ENCODE measurements at places on chromosomes 6 and 20.

GRCh38 chr20:6142348-6142993 is 19.6 kb upstream of the FERMT1 start:
- DNase-seq, result no peak

- DNase-seq, result no peak
Measured at GRCh38 chr6:1724616-1725015, 114.9 kb downstream of the FOXC1 start.

- DNase-seq, result no peak
Measured at GRCh38 chr20:36004045-36004444, 35.7 kb downstream of the CNBD2 start.

DNA sequence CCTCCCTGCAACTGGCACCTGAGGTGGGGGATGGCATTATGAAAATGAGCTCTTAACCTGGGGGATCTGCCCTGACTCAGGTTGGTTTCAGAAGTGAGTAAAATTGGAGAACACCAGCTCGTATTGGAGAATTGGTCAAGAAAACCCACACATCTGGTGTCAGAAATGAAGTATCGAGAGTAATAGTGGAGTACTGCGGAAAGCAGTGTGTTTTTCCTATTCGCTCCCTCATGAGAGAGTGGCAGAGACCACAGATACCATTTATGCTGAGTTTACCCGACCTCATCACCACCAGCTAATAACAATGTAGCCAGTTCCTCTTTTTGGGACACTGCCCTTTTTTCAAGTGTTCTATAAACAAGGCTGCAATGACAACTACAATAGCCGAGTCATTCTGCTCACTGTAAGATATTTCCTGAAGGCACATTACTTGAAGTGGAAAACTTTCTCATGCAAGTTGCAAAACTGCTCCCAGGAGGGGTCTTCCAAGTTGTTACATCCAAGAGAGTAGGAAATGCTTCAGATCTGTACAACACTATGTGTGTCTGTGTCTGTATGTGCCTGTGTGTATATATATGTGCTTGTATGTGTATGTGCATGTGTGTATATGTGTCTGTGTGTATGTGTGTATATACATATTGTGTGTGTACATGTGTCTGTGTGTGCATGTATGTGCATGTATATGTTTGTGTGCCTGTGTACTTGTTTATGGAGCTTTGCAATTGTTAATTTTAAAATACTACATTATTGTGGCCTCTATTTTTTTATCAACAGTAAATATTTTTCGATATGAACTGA is 106.0 kb upstream of the CST7 start:
- DNase-seq, result no peak

DNA sequence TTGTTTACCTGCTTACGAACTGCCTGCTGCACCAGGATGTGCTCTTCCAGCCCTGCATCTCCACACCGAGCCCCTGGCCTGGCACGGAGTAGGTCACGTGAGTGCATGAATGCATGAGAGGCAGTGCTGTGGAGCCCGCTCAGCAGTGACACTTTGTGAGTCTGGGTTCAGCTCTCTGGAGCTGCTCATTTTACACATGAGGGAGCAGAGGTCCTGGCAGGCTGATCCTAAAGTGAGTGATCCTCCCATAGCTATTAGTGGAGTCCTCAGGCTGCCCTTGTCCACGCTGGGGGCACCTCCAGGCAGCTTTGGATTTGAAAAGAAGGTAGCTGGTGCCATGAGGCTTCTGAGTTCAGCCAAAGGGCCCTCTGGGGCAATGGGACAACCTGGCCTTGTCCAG is 64.2 kb downstream of the EDN3 start:
- DNase-seq, result no peak

GRCh38 chr20:50895111-50895830 is 36.0 kb downstream of the ADNP start:
- no peak for DNase-seq

DNA sequence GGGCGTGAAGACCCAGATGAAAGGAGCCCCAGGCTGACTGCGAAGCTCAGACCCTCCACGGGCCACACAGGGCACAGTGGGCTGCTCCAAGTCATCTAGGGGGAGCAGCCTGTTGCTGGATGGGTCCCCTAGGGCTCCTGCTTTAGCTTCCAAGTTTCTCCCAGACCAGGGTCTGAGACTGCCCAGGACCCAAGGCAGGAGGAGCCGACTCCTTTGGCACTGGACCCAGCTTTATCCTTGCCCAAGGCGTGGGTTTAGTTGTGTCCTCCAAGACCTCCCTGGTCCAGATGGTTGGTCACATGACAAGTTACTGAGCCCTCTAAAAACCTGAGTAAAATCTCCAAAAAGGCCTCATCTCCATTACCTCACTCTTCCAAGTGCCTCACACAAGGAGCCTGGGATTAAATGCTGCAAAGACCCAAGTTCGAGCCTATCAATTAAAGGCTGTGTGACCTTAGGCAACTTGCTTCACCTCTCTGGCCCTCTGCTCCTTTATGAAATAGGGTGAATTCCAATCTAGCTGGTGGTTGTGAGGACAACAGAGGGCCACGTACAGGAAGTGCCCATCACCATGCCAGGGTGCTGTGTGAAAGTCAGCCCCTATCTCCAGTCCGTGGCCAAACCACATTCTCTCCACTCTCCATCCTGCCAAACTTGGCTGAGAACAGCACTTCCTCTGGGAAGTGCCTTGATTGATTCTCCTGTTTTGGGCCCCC is 2.5 kb downstream of the NECAB3 start:
- DNase-seq, result no peak

- no peak for DNase-seq
Measured at GRCh38 chr6:25297039-25297441, 17.9 kb downstream of the CARMIL1 start.

DNA sequence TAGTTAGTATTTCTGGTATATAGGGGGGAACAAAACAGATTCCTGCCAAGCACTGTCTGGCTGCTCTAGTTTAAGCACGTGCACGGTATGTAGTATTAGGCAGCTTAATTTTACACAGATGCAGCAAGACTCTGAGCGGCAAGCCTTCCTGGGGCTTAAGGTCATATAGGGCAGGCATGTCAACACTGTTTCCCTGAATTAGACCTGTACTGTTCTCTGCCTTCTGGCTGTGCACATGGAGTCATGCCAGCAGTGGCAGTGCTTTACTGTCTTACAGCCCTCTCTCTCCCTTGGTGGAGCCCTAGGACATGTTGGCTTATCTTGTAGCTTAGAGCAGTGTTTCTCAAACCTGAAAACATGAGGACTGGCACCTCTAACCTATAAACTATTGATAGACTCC is 56.6 kb downstream of the PHF20 start:
- no peak for DNase-seq

- no peak for DNase-seq
Measured at GRCh38 chr6:2827142-2827541, 14.5 kb downstream of the SERPINB1 start.

- no peak for DNase-seq
Measured at GRCh38 chr6:70107852-70108629, 194.8 kb downstream of the COL9A1 start.

DNA sequence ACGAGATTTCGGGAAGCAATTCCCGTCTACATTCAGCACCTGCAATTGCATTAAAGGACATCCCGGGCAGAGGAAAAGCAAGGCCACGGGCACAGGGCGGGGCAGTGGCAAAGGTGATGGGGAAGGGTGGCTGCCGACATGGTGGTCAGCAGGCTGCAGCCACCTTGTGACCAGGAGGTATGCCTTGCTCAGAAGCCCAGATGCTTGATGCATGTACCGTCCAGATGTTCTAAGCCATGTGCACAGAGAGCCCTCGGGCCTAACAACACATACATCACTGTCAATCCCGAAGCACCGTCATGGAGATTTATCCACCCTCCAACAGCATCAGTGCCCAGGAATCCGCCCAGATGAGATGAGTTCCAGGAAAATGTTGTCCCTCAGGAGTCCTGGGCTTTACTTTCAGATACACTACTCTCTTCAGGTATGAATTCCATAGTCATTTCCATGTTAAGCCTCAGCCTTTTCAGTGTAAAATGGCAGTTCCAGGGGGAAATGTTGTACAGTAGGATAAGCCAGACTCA is 77.8 kb upstream of the FRMD1 start:
- DNase-seq, result no peak

GRCh38 chr6:48318670-48319069 is 207.7 kb upstream of the PTCHD4 start:
- no peak for DNase-seq

GRCh38 chr6:108596956-108597355 is 36.2 kb downstream of the FOXO3 start:
- no peak for DNase-seq

GRCh38 chr20:32672982-32673851 is 524 bp downstream of the C20orf203 start:
- peak; percentile 20 for DNase-seq

- no peak for DNase-seq
Measured at GRCh38 chr6:35663447-35664235, 25.1 kb downstream of the FKBP5 start.

DNA sequence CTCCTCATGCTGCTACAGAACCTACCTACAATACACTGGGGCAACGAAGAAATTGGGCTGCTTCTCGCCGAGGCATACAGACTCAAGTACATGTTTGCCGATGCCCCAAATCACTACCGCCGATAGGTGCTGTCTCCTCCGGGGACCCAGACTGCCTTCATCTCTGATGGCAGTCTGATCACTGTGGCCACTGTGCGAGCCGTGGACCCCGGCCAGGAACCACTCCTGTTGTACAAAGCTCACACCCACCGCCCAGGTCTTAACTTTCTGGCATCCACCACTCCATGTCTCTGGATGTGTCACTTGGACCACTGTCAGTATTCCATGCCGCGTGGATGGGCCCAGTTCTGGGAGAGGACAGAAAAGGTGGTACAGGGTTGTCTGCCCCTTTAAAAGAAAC is 22.7 kb upstream of the RNF8 start:
- no peak for DNase-seq

DNA sequence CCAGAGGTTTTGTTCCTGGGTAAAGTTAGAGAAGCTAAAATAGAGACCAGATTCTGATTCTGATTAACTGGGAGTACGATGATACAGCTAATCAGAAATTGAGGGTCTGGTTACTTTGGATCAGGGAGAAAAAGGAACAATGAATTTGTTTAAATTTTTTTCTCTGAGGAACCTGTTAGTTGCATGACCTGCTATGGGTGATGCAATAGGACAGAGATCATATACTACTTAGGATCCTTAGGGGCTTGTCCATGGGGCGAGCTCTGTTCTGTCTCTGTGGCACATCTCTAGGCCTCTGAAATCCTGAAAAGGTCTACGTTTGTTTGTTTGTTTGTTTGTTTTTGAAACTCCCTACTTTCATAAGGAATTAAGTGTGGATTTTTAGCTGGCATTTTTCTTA is 166.1 kb upstream of the LAMP5 start:
- DNase-seq, result no peak

DNA sequence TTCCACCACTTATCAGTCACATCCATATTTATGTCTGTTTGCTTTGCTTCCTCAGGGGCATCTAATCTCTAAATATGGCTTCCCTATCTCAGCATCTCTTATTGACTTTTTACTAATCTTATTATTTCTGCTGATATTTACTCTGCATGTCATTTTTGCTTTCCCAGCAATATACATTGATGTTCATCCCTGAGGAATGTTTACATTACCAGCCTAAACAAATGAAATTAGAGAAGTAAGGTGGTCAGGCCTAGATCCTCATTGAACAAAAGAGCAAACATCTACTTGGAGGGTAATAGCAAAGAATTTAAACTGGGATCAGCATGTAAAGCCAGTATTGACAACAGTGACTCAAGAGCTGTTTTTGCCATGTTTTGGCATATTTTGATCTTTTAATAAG is 546.4 kb downstream of the MMUT start:
- no peak for DNase-seq

- no peak for DNase-seq
Measured at GRCh38 chr6:22366214-22366613, 69.4 kb upstream of the PRL start.

GRCh38 chr6:105111871-105112270 is 67.9 kb downstream of the POPDC3 start:
- DNase-seq, result no peak

GRCh38 chr6:2232445-2232844 is 13.0 kb downstream of the GMDS start:
- no peak for DNase-seq

DNA sequence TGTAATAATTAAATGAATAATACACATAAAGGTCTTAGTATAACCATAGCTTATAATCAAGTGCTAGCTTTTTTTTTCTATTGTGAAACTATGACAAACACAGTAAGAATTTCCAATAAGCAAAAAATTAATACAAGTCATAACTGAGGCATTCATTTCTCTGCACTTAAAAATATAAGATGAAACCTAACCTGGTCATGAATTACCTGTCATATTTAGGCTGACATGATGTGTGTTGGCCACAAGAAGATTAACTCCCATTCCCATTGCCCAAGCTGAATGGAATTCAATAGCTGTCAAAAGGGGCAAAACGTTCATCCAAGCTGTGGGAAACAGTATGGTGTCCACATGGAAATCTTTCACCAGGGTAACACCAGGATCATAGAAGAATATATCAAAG is 5.4 kb downstream of the VNN2 start:
- no peak for DNase-seq

Data from stimulated activated CD4-positive, alpha-beta T cell treated with anti-CD3 and anti-CD28 coated beads, TNF-alpha, amount 100 ng/mL, for 48 hours (primary cell).